ENCODE measurements at places on chromosomes 1 and 21. TPM values are rescaled to one million over a fixed set of nuclear protein-coding genes. Genes with fewer than 3 reads are reported as not detected.

DNA sequence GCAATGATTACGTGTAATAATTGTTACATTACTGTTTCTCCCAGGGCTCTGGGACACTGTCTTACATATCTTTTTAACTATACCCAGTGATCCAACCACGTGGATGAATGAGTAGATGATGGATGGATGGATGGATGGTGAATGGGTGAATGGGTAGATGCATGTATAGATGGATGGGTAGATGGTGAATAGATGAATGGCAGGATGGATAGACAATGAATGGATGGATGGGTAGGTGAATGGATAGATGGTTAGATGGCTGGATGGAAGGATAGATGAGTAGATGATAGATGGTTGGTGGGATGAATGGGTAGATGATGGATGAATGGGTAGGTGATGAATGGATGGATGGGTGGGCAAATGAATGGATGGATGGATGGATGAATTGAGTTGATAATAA is 135.9 kb downstream of the HUNK start:
- H3K4me3 ChIP-seq = no peak overlapping the region
- H3K36me3 ChIP-seq = no peaks in the 10 kb centered on the region
- H3K4me1 ChIP-seq = no peaks in the 10 kb centered on the region
- H3K27me3 ChIP-seq = peaks cover 10% of the 10 kb centered on the region
- DNase-seq = no peak
- H3K27ac ChIP-seq = no peak overlapping the region

DNA sequence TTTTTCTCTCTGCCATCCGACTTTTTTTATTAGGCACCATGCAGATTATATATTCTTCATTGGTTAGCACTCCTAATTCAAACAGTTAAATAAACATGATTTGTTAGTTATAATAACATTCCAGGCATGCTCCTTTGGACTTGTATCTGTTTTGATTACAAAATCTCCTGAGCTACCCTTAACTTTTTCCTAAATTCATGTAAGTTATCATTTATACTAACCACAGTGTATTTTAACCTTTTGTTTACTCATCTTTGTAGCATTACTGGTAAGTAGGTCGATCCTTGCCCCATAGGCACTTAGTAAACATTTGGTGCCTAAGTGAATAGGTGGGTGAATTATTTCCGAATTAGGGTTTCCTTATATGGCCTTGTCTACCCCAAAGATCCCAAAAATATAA is 43.8 kb downstream of the MIER1 start:
- no peak for DNase-seq
- H3K27ac ChIP-seq = no peak overlapping the region
- peaks cover 54% of the 10 kb centered on the region for H3K36me3 ChIP-seq
- no peaks in the 10 kb centered on the region for H3K27me3 ChIP-seq
- H3K4me1 ChIP-seq = peaks cover 4% of the 10 kb centered on the region

- H3K36me3 ChIP-seq = peaks cover 2% of the 10 kb centered on the region
- H3K4me3 ChIP-seq = no peak overlapping the region
- H3K27ac ChIP-seq = no peak overlapping the region
- no peaks in the 10 kb centered on the region for H3K4me1 ChIP-seq
- no peak for DNase-seq
Observed at GRCh38 chr1:80659161-80659560, 1141.6 kb upstream of the ADGRL2 start.

DNA sequence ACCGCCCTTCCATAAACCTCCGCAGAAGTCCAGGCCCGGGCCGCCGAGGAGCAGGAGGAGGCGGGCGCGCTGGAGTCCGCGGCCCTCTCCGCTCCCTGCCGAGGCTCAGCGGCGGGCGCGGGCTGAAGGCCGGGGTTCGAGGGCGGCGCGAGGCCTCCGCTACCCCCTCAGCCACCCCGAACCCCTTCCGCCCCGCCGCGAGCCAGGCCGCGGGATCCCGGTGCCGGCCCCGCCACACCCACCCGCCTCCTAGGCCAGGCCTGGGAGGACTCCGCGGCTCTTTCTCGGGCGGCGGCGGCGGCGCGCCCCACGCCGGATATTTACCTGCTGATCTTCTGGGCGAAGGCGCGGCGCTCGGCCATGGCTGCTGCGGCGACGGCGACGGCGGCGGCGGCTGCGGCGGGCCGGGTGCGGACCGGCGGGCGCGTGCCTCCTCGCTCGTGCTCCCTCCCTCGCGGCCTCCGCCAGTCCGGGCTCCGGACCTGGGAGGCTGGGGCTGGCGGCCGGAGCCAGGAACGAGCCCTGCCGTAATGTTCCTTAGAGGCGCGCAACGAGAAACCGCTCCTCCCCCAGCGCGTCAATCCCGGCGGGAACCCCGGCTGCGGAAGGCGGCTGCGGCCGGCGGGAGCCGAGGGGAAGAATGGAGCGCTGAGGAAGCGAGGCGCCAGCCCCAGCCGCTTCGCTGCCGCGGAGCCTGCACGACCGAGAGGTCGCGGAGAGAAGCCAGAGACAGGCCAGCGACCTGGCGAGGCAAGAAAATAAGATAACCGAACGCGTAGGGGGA is at the start of gene DOCK7:
Gene DOCK7, minus strand, starts transcription at position 484 of the 784 bp plus-strand sequence. Its CDS starts 122 bp downstream, at position 362.
- H3K27ac ChIP-seq = peak within 1 kb of the TSS; percentile 89
- DNase-seq = peak; percentile 55
- no peaks in the 10 kb centered on the region for H3K36me3 ChIP-seq
- peaks cover 32% of the 10 kb centered on the region for H3K4me1 ChIP-seq

- H3K27ac ChIP-seq = no peak overlapping the region
- H3K4me1 ChIP-seq = no peaks in the 10 kb centered on the region
- DNase-seq = no peak
- H3K4me3 ChIP-seq = no peak overlapping the region
- H3K27me3 ChIP-seq = no peaks in the 10 kb centered on the region
- no peaks in the 10 kb centered on the region for H3K36me3 ChIP-seq
Observed at GRCh38 chr1:67723620-67724019, 38.6 kb downstream of the GADD45A start.

DNA sequence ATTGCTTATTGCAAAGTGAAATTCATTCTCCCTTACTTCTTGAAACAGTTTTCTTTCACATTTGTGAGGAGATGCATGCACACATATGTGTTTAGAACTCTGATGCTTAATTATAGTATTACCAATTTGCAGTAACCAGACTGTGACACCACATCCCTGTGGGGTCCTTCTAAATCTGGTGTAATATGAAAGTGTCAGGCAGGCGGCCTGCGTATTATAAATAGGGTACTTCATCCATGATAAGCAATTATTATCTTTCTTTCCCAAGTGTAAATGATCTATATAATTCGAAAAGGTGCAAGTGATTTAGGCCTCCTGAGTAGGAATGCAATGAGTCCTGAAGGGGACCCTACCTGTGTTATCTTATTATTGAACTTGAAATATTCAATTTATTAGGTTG is 876 bp downstream of the EFCAB7 start:
- H3K4me1 ChIP-seq = peaks cover 3% of the 10 kb centered on the region
- H3K27me3 ChIP-seq = no peaks in the 10 kb centered on the region
- no peaks in the 10 kb centered on the region for H3K36me3 ChIP-seq

DNA sequence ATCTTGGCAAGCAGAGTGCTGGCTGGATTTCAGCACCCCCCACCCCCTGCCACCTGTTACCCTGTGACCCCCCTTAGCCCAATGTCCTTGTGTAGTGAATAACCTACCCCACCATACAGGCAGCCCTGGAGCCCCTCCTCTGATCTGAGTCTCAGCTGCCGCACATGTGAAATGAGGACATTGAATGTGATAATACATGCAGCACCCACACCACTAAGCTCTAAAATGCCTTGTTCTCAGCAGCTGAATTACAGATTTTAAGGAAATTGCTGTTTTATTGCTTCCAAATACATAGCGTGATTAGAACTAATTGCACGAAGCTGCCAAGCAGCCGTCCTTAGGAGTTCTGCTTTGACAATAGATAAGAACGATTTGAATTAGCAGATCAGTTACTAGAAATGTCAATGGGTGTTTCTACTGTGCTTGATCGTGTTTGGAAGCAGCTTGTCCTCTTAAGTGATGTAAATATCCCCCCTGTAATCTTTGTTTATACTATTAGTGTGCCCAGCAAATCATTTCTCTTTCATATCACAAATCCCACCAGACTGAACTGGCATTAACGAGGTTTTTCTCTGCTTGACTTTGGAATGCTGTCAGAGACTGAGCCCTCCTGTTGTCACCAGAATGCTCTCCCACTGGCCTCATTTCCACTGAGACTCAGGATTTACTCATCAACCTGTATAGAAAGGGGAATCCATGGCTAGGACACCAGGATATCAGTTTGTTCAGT is 4.9 kb downstream of the SLAMF8 start:
- peaks cover 7% of the 10 kb centered on the region for H3K27me3 ChIP-seq
- H3K27ac ChIP-seq = no peak overlapping the region
- DNase-seq = no peak
- H3K4me3 ChIP-seq = no peak overlapping the region
- H3K36me3 ChIP-seq = no peaks in the 10 kb centered on the region

- H3K4me3 ChIP-seq = no peak overlapping the region
- H3K36me3 ChIP-seq = no peaks in the 10 kb centered on the region
- peaks cover 4% of the 10 kb centered on the region for H3K4me1 ChIP-seq
Observed at GRCh38 chr1:220791285-220791684, 4.6 kb downstream of the MTARC1 start.

- H3K27me3 ChIP-seq = peaks cover 5% of the 10 kb centered on the region
- H3K36me3 ChIP-seq = no peaks in the 10 kb centered on the region
- DNase-seq = no peak
- no peaks in the 10 kb centered on the region for H3K4me1 ChIP-seq
Observed at GRCh38 chr1:177913762-177914540, 55.9 kb downstream of the SEC16B start.

- H3K27me3 ChIP-seq = no peaks in the 10 kb centered on the region
- H3K36me3 ChIP-seq = peaks cover 29% of the 10 kb centered on the region
- no peaks in the 10 kb centered on the region for H3K4me1 ChIP-seq
- no peak overlapping the region for H3K4me3 ChIP-seq
- no peak for DNase-seq
Observed at GRCh38 chr1:205168291-205168690, 43.2 kb downstream of the DSTYK start.

- H3K27me3 ChIP-seq = no peaks in the 10 kb centered on the region
- peaks cover 59% of the 10 kb centered on the region for H3K4me1 ChIP-seq
- H3K4me3 ChIP-seq = peak overlapping the region; percentile 20
- H3K36me3 ChIP-seq = peaks cover 16% of the 10 kb centered on the region
- DNase-seq = no peak
Observed at GRCh38 chr1:23571465-23571864, 12.2 kb upstream of the ID3 start.

- peak overlapping the region; percentile 61 for H3K27ac ChIP-seq
- no peak overlapping the region for H3K4me3 ChIP-seq
- no peaks in the 10 kb centered on the region for H3K4me1 ChIP-seq
- no peak for DNase-seq
Observed at GRCh38 chr21:36722370-36723368, 23.8 kb downstream of the SIM2 start.

DNA sequence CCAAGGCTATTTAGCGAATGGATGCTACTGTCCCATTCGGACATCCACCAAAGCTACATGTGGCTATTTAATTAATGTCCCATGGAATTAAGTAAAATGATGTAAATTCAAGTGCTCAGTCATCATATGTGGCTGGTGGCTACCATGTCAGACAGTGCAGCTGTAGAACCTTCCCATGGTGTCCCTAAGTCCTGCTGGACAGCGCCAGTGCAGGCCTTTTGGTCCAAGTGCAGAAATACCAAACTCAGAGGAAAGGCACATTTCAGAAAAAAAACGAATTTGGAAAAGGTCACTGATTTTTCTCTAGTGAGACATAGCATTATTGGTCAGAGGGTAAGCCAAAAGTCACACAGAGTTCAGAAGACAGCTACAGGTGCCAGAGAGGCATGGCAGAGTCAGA is 17.6 kb downstream of the TMPRSS2 start:
- no peak for DNase-seq
- no peak overlapping the region for H3K4me3 ChIP-seq
- no peaks in the 10 kb centered on the region for H3K4me1 ChIP-seq
- no peak overlapping the region for H3K27ac ChIP-seq

DNA sequence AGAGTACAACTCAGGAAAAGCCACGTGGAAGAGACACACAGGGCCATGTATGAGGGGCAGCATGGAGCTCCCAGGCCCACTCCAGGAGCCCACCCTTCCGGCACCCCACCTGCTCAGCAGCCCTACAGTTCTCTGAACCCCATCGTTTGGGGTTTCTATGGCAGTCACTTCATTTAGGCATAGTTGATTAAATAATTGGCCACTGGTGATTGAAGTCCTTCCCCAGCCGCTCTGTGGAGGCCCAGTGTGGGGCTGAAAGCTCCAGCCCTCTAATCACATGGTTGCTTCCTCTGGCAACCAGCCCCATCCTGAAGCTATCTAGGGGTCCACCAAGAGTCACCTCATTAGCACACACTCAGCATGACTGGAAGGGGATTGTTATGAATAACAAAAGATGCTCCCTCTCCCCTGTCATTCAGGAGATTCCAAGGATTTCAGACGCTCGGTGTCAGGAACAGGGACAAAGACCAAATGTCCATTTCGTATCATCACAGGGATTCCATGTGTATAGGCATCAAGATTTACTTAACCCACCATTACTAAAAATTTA is 12.2 kb upstream of the S100A7A start:
- H3K4me1 ChIP-seq = no peaks in the 10 kb centered on the region
- DNase-seq = no peak
- H3K4me3 ChIP-seq = no peak overlapping the region

GRCh38 chr1:163789911-163790310 is 468.2 kb downstream of the NUF2 start:
- no peak for DNase-seq
- no peaks in the 10 kb centered on the region for H3K27me3 ChIP-seq
- no peak overlapping the region for H3K4me3 ChIP-seq
- H3K36me3 ChIP-seq = no peaks in the 10 kb centered on the region
- no peaks in the 10 kb centered on the region for H3K4me1 ChIP-seq

DNA sequence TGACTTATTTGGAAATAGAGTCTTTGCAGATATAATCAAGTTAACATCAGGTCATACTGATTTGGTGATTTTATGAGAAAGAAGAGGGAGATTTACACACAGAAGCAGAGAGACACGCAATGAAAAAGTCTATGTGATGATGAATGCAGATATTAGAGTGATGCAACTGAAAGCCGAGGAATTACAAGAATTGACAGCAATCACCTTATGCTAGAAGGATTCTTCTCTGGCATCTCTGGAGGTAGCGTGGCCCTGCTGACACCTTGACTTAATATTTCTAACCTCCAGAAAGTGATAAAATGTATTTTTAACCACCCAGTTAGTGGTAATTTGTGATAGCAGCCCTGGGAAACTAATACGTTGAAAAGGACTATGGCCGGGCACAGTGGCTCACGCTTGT is 14.2 kb upstream of the CFH start:
- no peak for DNase-seq
- H3K27ac ChIP-seq = no peak overlapping the region
- H3K4me3 ChIP-seq = no peak overlapping the region
- no peaks in the 10 kb centered on the region for H3K4me1 ChIP-seq
- H3K36me3 ChIP-seq = no peaks in the 10 kb centered on the region
- no peaks in the 10 kb centered on the region for H3K27me3 ChIP-seq

HSD3B2 gene
- polyA plus RNA-seq = not detected
